Kasumi-1 (cell line): ENCODE measurements at places on chromosomes 2 and 18.

DNA sequence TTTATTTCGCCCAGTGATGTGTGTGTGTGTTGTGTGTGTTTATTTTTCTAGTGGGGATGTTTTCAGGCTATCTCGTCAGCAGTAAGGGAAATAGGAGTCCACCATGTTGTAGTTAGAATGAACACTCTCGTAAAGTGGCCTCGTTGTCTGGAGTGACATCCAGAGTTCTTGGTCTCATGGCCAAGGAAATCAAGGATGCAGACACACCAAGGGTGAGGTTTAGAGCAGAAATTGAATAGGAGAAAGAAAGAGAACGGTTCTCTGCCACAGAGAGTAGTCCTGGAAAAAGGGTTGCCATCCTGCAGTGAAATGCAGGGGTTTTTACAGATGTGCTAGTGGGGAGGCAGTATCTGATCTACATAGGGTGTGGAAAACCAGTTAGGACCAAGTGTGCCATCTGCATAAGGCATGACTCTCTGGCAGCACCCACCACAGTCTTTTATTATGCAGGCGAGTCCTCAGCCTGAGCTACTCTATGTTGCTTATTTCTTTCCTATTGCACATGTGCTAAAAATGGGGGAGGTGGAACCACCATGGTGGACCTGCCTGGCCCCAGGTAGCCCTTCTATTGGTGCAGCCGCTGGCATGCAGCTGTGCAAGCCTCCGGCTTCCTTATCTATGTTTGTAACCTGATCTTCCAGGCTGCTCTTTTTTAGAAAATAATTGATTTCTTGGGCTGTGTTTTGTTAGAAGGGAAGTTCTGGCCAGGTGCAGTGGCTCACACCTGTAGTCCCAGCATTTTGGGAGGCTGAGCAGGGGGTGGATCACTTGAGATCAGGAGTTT lies 23.2 kb downstream of the RALB start:
- no peak for DNase-seq

- no peak for DNase-seq
These were observed 115.5 kb downstream of the NFATC1 start for GRCh38 chr18:79511271-79511670.

- no peak for DNase-seq
These were observed 5.2 kb downstream of the TTC27 start for GRCh38 chr2:32633040-32633439.

GRCh38 chr2:57450170-57450569 lies 596.4 kb upstream of the VRK2 start:
- DNase-seq: no peak

GRCh38 chr2:182907081-182907830 lies 40.8 kb upstream of the FRZB start:
- DNase-seq: no peak
